SK-N-SH treated with all-trans-retinoic acid at 6 μM for 48 hours (cell line): ENCODE measurements at places on chromosomes 12 and 14.

DNA sequence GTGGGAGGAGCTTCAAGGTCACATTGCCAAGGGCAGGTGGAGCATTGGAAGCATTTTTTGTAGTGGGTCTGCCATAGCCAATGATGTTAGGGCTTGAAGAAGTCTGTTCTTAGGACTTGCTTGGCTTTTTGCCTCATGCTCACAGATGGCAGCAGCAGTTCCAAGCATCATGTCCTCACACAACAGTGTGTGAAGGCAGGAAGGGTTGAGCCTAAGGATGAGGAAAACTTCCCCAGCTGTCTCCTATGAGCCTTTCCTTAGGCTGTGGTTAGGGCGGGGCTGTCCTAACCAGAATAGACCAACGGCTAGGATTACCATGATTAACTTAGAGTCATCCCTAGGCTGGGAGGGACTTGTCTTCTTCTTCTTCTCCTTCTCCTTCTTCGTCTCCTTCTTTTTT is 76.2 kb upstream of the KCNA1 start:
- ATAC-seq, result no peak

- peak; percentile 87 for ATAC-seq
These were observed 393 bp upstream of the DCAF5 start for GRCh38 chr14:69153152-69153872.

- no peak for ATAC-seq
These were observed 20.2 kb downstream of the FGD4 start for GRCh38 chr12:32419520-32419960.

DNA sequence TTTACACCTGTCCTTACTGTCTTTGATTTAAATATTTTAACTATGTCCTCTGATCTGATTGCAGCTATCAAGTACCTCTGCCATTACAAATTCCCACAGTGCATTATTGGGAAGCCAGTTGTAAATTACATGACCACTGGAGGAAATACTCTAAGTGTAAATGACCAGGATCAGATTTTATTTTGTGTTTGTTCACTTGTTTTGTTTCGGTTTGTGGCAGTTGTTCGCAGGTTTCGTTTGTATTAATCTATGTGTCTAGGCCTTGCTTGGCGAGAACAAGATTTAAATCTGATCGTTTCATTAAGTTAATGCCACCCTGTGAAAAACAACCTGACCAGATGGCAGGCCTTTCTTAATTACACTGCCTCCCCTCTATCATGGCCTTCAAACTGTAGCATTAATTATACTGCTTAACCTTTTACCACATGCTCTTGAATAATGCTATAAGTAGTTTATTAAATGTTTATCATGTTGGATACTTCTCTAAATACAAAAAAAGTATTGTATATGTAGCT is 990.1 kb downstream of the TMTC2 start:
- ATAC-seq, result no peak

- no peak for ATAC-seq
These were observed 64.6 kb downstream of the SLC24A4 start for GRCh38 chr14:92387578-92387977.
